Activated naive CD4-positive, alpha-beta T cell treated with anti-CD3 and anti-CD28 coated beads, Interleukin-2, amount 50 U/mL, for 72 hours (primary cell): ENCODE measurements at places on chromosomes 2 and 18. TPM values are rescaled to one million over a fixed set of nuclear protein-coding genes. Genes with fewer than 3 reads are reported as not detected.

DNA sequence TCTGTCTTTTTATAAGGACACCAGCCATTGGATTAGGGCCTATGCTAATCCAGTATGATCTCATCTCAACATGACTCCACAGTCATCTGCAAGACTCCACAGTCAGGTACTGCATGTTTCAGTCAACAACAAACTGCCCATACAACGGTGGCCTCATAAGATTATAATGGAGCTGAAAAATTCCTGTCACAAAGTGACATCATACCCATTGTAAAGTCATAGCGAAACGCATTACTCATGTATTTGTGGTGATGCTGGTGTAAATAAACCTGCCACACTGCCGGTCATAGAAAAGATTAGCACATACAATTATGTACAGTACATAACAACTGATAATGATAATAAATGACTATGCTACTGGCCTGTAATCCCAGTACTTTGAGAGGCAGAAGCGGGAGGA is 102.2 kb downstream of the TEX51 start:
- no peak for DNase-seq

DNA sequence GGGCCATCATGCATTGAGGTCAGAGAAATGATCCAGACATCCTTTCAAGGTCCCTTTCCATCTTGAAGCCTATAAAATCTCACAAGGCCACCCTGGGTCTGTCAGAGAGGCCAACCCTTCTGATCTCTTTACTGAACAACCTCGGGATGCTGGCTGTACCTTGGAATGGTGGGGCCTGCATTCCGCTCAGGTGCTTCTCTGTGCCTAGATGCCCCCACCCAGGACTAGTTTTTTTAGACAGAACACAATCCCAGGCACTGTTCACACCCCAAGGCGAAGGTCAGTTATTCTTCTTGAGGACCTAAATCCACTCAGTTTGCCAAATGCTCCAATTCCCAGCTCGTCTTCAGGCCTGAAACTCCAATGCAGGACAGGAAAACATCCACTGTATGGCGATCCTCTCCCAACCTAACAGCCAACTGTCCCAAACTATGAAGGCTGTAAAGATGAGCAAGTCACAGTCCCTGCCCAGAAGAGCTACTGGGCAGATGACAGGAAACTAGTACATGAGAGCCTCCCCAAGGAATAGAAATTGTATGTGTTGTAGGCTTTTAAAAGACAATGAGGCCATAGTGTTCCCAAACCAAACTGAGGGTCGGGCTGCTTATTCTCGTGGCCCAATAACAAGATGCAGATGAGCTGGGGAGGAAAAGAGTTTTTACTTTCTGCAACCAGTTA is 154.4 kb upstream of the ACAA2 start:
- no peak for DNase-seq

- no peak for DNase-seq
These were observed 53.6 kb downstream of the TTC32 start for GRCh38 chr2:19848029-19848750.

DNA sequence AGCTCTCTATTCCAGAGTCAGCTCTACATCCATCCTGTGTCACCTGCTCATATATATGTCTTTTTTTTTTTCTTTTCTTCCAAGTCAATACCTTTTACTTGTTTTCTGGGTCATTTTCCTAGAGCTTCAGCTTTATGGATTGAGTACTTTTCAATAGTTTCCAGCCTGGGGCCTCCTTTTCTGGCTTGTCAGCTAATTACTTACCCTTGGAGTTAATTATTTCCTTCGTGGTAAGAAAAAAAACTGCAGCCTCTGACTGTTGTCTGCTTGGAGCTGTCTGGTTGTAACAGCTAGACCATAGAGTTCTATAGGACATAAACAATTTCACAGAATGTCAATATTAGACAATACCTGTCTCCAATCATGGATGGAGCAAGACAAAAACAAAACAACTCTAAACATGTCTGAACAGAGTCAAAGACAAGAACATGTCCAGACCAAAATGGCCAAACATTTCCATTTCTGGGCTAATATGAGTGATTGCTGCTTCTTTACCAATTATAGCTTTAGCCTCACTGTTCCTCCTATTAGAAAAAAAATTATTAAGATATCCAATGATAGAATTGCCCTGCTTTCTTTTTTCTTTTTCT is 643.1 kb downstream of the SLC4A3 start:
- DNase-seq, result no peak

DNA sequence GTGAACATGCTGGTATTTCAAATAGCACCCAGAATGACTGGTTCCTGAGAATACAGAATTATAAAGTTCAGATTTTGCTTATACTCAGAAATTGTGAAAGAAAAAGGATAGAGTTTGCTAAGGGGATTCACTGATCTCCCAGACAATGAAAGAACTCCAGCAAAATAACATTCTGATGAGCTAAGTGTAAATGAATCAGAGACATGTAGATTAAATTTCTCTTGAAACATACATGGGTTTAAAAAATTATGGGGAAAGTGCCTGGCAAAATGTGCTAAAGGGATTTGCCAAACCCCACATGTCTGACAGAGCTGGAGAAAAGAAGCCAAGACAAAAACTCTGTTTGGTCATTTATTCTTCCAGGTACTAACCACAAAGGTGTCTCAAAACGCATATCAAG is 116.3 kb downstream of the FTCDNL1 start:
- DNase-seq, result no peak

DNA sequence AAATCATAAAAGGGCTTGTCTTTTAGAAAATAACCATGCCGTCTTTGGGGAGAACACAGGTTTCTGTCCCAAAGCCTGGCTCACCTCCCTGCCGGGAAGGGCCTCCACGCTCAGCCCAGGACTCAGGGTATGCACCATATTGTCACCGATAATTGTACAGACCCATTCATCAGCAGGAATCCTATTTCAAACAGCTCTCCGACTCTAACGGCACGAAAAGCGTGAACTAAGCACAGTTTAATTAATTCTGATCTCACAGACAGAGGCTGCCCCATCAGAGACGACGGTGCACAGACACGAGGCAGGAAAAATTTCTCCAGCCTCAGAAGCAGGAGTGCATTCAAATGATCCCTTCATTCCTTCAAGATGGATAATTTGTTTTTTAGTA is 276.2 kb downstream of the MYCN start:
- DNase-seq, result no peak

DNA sequence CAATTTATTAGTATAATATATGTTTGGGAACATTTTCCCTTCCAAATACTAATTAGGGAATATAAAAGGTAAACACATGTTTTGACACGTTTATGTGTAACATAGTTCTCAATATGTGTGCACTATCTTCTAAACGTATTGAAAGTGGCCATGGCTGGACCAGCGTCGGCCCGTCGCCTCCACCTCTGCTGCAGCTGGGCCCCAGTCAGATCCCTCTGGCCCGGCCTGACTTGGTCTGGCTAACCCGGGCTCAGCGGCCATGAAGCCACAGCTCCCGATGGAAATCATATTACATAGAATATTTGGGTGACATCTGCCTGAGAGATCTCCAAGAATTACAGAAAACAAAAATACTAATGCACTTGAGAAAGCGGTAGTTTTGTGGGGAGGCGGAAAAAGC is 474.4 kb upstream of the CDH2 start:
- no peak for DNase-seq

DNA sequence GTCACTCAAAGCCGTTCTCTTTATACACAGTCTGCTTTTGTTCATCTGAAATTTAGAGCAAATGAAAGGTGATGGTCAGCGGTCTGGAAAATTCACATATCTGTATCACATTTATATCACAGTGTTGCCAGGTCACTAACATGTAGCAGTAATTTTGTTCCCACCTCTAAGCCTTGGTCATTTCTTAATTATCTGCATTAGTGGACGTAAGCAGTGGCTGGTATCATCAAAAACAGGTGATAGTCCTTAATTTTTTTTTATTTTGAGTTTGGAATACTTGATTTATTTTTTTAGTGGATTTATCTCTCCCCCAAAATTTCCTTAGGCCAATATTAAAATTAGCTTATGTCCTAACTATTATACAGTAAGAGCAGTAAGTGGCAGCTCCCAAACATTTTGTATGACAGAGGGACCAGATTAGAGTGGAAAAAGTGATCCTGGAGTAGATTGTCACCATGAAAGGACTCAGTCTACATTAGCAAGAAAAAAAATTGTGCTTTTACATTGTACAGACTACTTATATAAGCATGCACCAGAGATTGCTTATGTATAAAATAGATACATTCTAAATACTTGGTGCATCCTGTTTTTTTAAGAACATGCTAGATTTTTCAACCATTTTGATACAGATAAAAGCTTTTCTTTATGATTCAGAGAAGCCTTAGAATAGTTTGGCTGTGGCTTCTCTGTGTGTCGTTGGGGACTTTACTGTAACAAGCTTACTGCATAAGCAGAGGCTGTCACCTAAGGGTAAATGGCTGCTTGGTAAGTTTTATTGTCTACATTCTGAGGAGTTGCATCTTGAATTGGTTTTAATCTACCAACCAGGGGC is 65.0 kb downstream of the MAPRE2 start:
- no peak for DNase-seq

DNA sequence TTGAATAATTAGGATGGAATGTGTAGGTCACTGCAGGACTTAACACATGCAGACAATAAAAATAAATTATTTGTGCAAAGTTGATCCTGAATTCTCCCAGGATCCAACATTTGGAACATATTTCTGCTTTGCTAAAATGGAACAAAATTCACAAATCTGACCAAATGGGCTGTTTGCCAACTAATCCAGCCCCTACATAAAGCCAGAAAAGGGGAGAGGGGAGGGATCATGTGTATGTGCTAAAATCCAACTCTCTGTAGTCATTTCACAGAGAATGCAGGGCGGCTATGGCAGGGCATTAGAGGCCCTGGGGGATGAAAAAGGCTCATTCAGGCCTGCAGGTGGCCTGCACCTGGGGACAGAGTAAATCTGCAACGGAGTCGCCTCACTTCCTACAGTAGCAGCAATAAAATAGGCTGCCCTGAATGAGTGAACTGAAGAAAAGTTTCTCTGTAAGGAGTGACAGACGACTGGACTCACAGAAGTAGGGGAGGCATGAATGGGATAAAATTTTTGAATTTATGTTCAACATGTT is 4.0 kb upstream of the ZFP36L2 start:
- no peak for DNase-seq

The SMPD4 gene
- 80.4 TPM for total RNA-seq
